ENCODE measurements at places on chromosomes 16 and 17.

DNA sequence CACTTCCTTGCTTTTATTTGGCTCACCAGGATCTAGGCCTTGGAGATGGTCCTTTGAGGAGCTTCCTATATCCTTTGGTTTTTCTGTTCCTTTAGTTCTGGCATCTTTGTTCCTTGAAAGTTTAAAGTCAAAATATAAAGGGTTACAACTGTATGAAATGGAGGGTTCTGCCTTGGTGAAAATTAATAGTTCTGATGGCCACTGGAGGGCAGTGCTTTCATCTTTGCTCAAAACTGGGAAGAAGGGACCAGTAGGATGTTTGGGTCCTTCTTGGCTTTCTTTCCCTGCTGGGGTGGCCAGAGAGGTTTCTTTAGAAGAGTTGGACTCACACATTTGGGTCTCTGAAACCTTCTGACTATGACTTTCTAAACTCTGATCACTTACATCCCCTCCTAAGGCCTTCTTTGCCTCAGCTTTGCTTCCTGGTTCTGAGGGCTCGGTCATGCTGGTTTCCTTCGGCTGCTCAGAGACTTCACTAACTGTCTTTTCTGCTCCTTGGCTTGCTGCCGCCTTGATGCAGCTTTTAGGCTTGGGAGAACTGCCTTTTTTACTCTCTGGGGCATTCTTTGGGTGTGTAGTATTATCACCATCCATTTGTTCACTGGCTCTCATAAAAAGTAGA, 10.9 kb upstream of the ITGA2B start:
- no peak for DNase-seq

GRCh38 chr17:2064980-2065785, 10.3 kb downstream of the HIC1 start:
- no peak for DNase-seq

GRCh38 chr16:78628461-78629045, 529.1 kb downstream of the WWOX start:
- DNase-seq: no peak

DNA sequence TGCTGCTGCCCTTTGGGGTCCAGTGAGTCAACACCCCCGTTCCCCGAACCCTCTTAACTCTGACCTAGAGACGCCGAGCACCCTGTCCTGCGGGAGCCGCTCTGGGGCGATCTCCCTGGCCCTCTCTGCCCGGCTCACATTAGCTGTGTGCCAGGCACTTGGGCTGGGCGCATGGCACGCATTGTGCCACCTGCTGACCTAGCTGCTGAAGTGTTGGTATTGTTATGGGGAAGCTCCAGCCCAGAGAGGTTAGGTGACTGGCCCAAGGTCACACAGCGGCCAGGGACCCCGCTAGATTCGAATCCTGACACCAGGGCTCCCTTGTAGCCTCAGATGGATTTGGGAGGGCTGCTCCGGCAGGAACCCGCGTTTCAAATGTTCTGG, 1.1 kb downstream of the HSD17B1 start:
- DNase-seq: no peak

DNA sequence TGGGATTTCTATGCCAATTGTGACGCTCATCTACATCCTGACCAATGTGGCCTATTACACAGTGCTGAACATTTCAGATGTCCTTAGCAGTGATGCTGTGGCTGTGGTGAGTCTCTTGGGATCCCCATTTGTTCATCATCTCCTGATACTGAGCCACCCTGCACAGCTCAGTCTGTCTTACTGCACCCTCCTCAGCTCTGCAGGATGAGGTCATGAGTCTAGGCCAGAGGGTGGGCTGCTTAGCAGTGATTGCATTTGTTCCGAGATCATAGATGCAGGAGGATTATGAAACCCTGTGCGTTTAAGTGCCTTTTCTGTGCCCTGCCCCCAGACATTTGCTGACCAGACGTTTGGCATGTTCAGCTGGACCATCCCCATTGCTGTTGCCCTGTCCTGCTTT, 19.5 kb downstream of the SLC7A6OS start:
- no peak for DNase-seq

- DNase-seq: no peak
Measured at GRCh38 chr16:65725156-65725845, 603.4 kb upstream of the CDH11 start.

DNA sequence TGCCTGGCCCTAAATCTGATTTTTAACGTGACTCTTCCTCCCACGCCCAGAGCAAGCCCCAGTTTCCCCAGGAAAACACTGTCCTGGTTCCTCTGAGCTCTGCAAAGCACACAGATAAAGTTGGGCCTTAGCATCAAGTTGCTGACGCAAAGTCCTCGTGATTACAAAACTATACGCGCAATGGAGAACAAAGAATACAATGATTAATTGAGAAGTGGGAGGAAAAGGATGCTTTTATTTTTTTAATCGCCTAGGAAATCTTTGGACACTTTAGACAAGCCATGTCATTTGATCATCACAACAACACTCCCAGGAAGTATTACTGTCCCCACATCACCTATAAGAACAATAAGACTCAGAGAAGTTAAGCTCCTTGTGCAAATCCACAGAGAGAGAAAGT, 30.5 kb upstream of the CES5A start:
- DNase-seq: no peak

GRCh38 chr17:34076743-34077631, 178.1 kb upstream of the CCL2 start:
- DNase-seq: no peak

DNA sequence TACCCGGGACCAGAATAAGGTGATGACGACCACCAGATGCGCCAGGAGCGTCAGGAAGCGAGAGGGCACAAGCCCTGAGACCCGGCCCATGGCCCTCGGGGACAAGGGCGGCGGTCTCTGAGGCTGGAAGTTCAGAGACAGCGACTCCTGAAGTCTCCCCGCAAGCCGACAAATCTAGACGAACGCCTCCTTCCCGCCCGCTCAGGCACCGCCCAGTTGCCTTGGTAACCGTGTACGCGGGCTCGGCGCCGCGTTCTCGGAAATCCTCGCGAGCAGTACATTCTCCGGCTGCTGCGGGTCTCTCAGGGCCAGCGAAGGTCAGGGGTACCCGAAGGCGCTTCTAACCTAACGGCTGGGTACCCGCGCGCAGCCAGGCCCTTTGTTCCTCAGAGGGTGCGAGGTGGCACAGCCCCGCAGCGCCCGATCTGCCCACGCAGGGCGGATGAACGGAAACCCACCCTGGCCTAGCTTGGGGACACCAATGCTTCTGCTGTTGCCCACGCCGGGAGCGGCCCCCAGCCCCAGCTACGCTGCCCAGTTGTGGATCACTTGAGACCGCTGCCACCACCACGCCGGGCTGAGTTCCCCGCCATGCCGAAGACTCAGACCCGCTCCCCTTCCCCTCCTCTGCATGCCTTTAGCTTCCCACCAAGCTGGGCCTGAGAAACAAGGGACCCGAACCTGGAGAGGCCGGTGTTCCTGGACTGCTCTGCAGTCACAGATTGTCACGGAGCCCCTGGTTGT, at the start of gene TMEM107:
Gene TMEM107 (minus strand): TSS at position 184 of the 744 bp plus-strand sequence. CDS start 94 bp downstream, at position 90.
- no peak for DNase-seq

- DNase-seq: no peak
Measured at GRCh38 chr17:57340160-57340981, 84.0 kb downstream of the MSI2 start.

DNA sequence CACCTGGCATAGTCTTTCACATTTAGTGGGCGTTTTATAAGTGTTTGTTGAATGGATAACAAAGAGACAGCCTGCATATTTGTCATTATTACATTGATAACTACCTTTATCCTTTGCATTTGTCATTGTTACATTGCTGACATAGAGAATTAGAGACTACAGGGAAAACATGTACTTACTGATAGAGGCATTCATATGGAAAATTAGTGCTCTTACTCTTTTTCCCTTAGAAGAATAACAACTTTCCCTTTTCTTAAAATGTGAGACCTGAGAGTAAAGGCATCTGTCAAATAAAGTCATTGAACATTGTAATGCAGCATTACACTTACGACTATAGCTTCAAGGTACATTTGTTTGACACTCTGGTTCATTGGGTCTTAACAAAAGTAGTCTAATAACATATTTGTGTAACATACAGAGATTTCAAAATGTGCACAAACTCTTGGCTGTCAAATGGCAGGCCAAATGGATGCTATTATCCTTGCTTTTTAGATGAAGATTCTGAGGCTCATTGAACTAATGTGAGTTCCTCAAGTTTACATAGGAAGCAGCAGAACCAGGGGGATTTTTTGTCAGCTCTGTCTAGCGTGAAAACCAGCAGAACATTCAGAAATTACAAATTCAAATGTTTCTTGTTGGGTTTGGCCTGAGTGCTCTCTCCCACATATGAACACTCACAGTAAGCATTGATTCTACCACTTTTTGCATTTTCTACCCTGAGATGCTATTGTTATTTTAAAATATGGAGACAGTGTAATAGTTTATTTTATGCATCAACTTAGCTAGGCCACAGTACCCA, 28.5 kb downstream of the SMIM36 start:
- DNase-seq: no peak

GRCh38 chr17:77426676-77427386, 286.1 kb downstream of the SEC14L1 start:
- no peak for DNase-seq

DNA sequence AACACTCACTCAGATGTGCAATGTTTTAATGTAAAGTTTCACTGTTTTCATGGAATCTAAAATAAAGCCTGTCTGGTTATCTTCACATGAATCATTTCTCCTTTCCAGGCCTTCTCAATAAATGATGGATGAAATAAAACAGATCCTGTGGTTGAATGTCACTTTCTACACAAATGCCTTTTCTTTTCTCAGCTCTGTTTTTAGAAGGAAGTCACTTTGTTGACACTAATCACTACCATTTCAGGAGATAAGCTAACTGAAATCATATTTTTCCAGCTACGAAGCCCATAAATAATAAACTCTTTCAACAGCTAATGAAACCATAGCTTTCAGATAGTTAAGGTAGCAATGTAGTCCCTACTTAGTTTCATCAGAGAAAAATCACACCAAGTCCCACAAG, 17.9 kb downstream of the NME2 start:
- no peak for DNase-seq

- no peak for DNase-seq
Measured at GRCh38 chr17:11176549-11176948, 64.5 kb upstream of the SHISA6 start.

All from SIG-M5 (cell line).